Anterior cingulate cortex (tissue), 58 donors: ENCODE measurements at places on chromosomes 16 and 17.

DNA sequence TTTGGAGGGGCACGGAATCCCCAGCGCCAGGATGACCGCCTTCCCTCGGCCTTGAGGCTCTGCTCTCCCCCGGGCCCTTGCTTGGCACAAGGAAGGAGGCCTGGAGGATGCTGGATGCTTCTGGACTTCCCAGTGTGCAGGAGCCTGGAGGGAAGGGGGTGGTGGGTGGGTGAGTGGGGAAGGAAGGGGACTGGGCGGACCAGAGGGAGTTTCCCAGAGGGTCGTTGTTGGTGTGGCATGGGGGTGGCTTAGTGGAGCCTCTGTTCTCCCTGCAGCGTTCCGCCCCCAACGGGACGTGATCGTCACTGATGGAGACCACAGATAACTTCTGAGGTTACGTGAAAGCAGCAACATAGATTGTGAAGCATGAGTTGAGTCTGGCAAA, 140.0 kb downstream of the IRF8 start:
- no peak for DNase-seq

- DNase-seq = no peak
Measured at GRCh38 chr17:50241431-50241830, 32.8 kb upstream of the TMEM92 start.

DNA sequence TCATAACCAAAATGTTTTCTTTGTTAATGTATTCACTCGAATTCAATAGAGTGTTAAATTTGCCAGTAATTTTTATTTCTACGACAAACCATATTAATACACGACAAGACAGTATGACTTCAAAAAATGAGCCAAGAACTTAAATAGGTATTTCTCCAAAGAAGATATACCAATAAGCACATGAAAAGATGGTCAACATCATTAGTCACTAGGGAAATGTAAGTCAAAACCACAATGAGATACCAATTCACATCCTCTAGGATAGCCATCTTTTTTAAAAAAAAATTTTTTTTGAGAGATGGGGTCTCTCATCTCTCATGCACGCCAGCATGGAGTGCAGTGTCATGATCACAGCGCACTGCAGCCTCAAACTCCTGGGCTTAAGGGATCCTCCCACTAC, 5.0 kb upstream of the MEIOC start:
- DNase-seq = no peak

- no peak for DNase-seq
Measured at GRCh38 chr17:45144199-45145034, 3.9 kb upstream of the HEXIM1 start.
